Fibroblast of gingiva (primary cell): ENCODE measurements at places on chromosomes 16 and 17.
A peak's percentile ranks its signal among the peaks of the same experiment; 100 is the strongest.

DNA sequence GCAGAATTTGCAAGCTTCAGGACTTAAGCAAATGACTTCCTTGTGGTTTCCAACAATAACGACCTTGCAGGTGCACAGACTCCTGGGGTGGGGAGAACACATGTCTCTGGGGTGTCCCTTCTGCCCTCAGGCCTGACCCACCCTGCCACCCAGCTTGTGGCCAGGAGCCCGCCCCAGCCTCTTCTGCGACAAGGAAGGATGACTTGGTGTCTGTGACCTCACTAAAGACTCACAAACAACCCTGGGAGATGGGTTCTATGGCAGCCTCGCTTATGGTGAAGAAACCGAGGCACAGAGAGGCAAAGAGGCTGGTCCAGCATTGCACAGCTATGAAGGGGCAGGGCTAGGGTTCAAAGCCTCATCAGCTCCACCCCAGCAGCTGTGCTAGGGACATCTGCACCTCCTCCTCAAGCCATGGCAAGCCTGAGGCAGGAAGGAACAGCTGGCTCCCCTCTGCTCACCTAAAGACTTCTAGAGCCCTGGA is 2.6 kb downstream of the ATP2A3 start:
- no peak for DNase-seq

DNA sequence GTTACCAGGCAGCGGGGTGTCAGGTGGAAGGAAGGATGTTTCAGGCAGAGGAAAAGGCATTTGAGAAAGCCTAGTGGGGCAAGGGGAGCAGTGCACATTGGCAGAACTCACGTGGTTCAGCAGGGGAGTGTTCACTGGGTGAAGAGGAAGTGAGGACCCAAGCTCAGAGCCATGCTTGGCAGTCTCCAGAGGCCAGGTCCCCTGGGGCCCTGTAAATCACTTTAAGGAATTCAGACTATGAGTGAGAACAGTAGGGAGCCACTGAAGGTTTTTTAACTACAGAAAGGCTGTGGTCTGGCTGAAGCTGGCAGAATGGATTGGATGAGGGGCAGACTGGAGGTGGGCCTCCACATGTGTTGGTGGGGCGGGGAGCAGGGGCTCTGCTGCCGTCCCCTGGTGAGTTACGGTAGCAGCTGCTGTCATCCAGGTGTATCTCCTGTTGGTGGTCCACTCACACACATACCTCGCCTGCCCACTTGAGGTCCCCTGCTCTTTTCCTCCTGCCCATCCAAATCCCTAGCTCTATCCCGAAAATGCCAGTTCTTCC is 5.1 kb downstream of the CLEC16A start:
- peak; percentile 28 for DNase-seq

DNA sequence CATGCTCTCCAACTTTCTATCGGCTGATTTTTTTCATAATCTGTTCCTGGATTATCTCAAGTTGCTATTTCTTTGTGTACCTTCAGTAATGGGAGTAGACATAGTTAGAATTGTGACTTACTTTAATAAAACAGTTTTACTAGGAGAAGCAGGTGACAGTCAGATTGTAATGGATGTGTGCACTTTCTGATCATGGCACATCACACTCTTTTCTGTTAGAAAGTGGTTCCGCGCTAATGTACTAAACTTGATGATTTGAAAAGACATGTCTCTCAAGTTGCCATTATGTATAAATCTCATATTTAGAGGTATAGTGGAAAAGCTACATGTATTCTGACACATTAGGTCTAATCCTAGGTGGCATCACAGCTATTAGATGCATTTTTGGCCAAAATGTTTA is 121.3 kb upstream of the CDH8 start:
- DNase-seq = no peak

DNA sequence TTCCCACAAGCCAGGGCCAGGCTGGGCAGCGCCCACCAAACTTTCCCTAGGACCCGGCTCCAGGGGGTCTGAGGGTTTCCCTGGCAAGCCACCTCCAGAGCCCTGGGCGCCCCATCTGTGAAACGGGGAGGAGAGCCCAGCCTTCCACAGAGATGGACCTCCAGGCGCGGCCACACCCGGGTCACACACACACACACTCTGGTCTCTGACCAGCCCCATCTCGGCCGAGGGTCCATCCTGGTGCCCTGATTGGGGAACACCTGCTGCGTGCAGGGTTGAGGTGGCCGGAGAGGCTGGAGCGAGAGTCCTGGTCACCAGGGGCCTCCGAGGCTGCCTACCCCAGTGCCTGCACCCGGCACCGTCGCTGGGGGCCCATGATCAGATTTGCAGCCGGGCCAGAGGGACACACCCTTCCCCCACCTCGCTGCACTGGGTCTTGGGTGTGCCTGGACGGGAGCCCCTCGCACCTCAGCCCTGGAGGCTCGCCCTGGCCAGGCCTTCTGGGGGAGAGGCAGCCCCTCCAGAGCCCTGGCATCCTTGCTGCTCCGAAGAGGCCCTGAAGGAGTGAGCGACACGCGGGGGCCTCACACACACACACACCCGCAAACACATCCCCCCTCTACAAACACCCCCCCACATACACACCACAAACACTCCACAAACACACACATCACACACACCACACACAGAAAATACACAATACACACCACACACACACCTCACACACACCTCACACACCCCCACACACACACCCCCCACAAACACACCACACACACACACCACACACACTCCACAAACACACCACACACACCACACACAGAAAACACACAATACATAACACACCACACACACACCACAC is 29.7 kb downstream of the SLC25A10 start:
- DNase-seq = no peak

- peak; percentile 70 for DNase-seq
These were observed 10.6 kb downstream of the PEMT start for GRCh38 chr17:17580662-17581470.

DNA sequence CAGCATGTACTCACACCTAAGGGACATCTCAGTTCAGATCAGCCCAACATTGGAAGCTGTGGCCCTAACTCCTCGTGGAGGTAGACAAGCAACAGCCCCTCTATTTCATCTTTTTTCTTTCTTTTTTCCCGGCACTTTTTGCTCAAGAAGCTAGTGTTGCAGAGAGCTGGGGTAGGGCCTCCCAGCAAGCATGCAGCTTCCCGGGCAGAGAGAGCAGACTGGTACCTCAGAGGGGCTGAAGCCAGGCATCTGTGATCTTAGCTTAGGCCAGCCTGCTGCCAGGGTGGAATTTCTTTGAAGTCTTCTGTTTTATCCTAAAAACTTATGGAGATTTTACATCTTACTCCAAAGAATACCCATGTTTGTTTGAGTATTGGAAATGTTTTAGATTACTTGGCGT is 195.4 kb downstream of the C16orf95 start:
- DNase-seq = no peak

- no peak for DNase-seq
These were observed 8.5 kb downstream of the SNN start for GRCh38 chr16:11676799-11677198.

- no peak for DNase-seq
These were observed 41.3 kb upstream of the SLC38A10 start for GRCh38 chr17:81336296-81336929.

GRCh38 chr16:2385190-2385836 is 43.9 kb upstream of the CCNF start:
- no peak for DNase-seq

GRCh38 chr17:18184143-18185031 is 759 bp downstream of the ALKBH5 start:
- DNase-seq = peak; percentile 37

DNA sequence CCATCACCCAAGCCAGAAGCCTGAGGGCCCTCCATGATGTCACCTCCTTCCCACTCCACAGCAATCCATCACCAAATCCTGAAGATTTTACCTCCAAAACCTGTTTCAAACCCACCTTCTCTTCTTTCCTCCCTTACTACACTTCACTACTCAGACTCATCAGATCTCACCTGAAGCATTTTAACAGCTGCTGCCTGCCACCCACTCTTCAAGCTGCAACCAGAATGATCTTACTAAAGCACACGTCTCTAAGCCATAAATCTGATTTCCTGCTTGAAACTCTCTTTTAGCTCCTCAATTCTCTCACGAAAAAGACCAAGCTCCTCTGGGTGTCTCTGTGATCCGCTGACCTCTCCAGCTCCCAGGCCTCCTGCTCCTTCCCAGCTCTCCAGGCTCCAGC is 46.5 kb downstream of the CDK5R1 start:
- no peak for DNase-seq

- DNase-seq = no peak
These were observed 28.6 kb upstream of the MEIOC start for GRCh38 chr17:44627513-44628242.

GRCh38 chr17:29136998-29137730 is 43.0 kb downstream of the MYO18A start:
- DNase-seq = no peak
